ENCODE measurements at places on chromosomes 7 and 10.
A peak's percentile ranks its signal among the peaks of the same experiment; 100 is the strongest.

DNA sequence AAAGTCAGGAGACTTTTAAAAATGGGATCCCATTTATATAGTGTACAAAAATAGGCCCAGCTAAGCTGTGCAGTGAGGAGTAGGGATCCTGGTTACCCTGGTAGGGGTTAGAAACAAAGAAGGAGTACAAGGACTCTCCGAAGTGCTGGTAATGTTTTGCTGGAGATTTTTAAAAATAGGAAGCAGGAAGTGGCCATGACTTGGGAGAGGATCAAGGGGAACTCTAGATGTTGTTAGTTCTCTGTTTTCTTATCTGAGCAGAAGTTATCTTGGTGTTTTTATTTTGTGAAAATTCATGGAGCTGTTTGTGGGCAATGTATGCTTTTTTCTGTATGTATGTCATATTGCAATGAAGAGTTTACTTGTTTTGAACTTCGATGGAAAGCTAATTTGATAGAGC lies 373.9 kb downstream of the SFMBT2 start:
- no peak for DNase-seq

GRCh38 chr10:55287346-55287745 lies 486.3 kb upstream of the PCDH15 start:
- DNase-seq: no peak

DNA sequence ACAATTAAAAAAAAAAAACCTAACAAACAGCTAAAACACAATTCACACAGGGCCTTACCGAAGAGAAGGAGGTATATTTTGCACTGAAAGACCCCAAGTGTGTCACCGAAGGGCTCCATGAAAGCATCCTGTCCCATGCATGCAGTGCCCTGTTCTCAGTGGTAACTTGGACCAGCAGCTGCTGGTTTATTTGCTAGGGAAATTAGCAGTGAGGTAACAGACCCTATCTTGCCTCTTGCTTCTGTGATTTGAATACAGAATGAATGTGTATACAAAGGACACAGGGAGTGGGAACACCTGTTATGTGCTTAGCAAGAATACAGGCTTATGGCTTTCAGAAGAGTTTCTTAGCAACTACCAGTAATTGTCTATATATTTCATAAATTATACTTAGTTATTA lies at the start of gene HEPACAM2:
Gene HEPACAM2, minus strand, starts transcription at position 160 of the 400 bp plus-strand sequence.
- DNase-seq: no peak

- DNase-seq: no peak
These were observed 145.0 kb downstream of the PARD3 start for GRCh38 chr10:34670081-34670480.

DNA sequence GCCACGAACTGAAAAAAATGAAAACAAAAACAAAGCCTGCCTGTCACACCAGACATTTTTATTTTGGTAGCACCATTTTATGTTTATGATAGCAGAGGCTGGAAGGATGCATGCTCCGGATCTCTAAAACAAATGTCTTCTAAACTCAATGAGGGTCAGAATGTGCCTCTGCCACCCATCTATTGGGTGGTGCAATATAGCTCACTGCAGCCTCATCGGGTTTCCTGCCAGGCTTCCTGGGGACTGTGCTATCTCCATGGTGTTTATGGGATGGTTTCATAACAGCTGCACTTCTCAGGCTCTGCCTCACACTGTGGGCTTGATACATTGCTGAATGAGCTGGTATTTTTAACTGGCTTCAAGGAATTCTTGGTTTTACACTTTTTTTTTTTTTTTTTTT lies 94.4 kb downstream of the ITIH5 start:
- DNase-seq: no peak

DNA sequence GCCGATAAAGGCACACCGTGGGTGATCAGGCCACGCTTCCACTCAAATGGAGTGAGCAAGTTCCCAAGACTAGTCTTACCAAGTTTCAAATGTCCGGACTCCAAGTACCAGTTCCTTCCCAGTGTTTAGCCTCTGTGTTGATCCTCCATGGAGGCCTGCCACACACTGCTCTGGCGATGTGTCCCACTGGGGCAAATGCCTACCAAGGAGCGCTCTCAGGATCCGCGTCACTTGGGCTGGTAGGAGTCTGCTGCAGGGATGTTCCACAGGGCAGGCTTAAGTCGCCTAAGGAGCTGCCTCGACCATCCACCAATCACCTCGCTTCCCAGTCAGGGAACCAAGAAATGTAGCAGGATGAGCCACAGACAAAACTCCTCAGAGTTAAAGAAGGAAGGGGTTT lies 17.4 kb upstream of the MRLN start:
- DNase-seq: no peak

GRCh38 chr10:35136263-35136815 lies 9.7 kb downstream of the CREM start:
- DNase-seq: no peak

- no peak for DNase-seq
These were observed 32.8 kb downstream of the CPVL start for GRCh38 chr7:29113384-29114102.

DNA sequence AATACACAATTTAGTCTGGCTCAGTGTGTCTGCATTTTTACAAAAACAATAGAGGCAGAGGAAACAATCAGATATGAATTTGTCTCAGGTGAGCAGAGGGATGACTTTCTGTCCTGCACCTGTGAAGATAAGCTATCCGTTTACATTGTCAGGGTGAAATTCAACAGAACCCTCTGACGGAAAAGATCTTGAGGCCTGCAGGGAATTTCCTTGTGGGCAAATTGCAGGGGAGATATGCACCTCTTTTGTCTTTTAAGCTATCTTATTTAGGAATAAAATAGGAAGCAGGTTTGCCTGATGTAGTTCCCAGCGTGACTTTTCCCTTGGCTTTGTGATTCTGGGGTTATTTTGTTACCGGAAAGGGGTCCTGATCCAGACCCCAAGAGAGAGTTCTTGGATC lies 325.1 kb downstream of the GALNT17 start:
- no peak for DNase-seq

DNA sequence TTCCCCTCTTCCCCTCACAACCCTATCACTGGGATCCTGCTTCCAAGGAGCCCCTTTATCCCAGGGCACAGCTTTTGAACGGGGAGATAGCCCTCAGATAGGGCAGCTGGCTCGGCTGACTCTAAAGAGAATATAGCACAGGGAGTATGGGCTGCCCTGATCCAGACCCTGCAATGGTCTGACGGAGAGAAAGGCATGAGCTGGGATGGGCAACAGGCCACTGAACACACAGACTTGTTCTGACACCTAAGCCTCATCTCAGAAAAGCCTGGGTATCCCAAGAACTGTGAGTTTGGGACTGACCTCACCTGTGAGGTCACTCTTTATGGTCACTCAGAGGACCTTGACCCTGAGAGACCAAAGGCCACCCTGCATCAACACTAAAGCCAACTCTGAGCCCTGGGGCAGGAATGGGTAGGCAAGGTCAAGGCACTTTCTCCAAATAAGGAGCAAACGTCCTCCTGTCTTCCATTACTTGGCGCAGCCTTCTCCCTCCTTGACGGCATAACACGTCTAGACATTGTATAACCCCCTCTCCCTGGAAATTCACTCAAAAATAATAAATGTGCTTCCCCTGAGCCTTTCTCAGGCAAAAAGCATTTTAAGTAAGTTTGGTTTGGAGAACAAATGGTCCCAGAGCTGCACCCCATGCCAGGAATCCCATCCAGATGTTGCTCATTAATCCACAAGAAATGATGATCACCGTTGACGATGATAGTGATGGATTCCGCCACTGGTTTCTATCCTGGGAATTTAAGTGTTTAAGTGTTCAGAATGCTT lies 8.2 kb upstream of the LRRC18 start:
- DNase-seq: no peak

- no peak for DNase-seq
These were observed 49.0 kb downstream of the PIK3AP1 start for GRCh38 chr10:96671211-96671890.

DNA sequence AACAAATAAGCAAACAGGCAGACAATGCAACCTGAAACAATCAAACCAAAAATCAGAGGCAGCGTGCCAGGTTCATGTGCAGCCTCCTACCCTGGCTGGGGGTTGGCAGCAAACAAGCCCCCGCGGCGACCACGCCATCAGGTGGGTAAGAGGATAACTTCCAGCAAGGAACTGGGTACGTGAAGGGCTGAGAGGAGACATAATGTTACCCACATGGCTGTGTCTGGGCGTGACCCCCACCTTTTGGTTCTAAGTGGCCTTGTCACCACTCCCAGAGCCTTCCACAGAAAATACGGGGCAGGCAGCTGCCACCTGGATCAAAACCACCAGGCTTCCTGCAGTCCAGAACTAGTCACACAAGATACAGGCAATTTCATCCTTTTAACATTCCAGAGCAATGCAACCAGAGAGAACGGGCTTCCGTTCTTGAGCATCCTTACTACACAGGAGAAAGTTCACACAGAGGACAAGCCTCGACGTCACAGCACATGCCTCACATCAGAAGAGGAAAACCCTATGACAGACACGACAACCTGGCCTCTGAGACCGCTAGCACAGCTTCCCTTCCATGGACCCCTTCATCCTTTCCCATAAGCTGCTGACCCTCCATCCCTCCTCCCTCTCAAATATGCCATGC lies 171.0 kb downstream of the GRID1 start:
- DNase-seq: peak; percentile 6

DNA sequence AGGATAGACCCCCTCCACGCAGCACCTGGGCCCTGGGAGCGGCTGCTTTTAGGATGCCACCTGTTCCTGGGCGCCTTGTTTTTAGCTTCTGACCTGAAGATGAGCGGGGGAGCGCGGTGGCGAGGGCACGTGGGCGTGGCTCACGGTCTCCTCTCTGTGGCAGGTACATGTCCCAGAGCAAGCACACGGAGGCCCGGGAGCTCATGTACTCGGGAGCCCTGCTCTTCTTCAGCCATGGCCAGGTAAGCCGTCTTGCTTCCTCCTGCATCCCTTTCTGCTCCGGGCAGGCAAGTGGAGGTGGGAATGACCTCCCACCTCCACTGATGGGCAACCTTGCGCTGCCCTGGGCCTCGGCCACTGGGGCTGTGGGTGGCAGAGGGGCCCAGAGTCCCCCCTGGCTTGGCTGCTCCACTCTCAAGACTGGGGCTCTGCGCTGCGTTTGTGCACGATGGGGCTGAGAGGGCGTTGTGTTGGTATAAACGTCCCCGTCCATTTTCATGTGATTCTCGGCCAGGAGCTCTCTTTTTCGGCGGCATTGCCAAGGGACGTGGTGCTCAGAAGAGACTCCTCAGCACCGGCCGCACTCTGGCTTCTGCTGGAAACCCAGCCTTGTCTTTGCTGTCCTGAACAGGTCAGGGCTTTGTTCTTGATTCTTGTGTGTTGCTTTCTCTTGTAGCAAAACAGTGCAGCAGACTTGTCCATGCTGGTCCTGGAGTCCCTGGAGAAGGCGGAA lies 9.7 kb downstream of the GET4 start:
- no peak for DNase-seq

DNA sequence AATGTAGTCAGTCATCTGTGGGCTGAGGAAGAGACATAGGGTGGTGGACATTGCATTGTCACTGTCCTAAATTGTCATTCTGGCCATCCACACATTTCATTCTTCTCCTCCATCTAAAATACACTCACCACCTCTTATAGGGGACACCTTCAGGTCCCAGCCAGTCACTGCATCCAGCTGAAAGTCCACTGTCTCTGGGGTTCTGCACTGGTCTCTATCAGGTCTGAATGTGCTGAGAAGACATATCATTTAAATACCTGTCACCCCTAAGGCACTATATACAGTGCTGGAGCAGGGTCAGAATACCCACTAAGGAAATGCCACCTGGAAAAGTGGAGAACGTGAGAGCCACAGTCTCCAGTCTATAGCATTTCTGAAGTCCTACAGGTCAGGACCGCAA lies 29.6 kb downstream of the SH2D4B start:
- no peak for DNase-seq

Measured in DMS79 (cell line).